Ureter (tissue), 1 donor: ENCODE measurements at places on chromosomes 2 and 18. TPM values are rescaled to one million over a fixed set of nuclear protein-coding genes. Genes with fewer than 3 reads are reported as not detected.

- peak; percentile 29 for DNase-seq
These were observed 98.1 kb upstream of the HS6ST1 start for GRCh38 chr2:128416806-128417205.

DNA sequence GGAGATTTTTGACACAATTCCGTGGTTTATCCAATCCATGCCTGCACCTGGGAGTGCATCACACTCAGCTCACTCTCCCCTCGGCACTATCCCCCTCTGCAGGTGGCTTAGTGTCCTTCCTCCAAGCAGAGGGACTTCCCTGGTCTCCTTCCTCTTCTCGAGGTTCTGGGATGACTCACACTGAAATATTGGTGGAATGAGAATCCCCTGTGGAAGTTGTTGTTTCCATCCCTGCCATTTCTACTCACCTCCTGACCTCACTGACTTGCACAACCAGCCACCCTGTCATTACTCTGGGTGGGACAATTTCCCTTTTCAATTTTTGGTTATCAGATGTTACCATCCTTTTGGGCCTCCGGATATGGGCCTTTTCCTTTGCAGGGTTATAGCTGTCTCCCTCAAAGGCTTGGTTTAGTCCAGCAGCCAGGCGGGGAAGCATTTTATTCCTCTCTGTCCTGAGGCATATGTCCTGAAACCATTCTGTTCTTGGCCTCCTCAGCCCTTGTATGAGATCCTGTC is 59.9 kb downstream of the PTPRM start:
- DNase-seq = no peak

DNA sequence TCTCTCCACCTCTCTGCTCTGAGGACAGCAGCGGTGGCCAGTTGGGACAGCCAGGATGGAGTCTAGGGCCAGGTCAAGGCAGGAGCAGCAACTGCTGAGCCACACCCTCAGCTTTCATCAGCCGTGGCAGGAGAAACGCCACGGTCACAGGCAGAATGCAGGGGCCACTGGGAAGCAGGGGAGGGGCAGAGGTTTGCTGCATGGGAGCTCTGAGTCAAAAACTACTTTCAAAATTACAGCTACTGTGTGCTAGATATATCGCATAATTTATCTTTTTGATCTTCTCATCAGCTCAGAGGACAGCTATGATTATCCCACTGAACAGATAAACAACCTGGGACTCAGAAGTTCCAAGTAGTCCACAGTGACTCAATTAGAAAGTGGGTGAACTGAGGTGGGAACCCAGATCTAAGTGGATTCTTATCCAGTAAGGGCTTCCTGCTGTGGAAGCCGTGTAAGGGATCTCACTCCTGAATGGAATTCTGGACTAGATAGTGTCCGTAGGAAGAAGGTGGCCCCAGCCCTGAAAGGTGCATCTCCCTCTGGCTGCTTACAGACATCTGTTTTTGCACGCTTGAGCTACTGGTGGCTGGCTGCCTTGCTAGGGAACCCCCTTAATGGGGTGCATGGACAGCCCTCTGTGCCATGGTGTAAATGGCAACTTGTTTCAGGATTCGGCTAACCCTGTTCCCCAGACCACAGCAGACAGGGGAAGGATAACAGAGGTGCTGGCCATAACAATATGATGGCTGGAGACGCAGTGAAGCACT is 194.6 kb upstream of the SMAD2 start:
- no peak for DNase-seq

DNA sequence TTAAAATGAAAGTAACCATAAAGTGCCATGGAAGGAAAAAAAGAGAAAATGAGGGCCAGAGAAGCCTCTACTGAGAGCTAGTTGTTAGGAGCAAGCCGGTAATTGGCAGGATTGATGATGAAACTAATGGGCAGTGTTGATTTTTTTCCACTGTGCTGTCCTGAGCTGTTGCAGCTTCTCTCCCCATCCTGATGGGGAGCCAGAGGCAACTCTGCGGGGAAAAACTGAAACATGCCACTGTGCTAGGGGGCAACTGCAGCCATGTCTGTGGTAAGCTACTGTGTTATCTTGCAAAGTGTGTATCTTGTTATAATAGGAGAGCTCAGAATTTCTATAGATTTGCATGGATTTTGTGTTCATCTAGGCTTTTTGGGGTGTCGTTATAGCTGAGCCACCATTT is 487.9 kb downstream of the STK39 start:
- no peak for DNase-seq

DNA sequence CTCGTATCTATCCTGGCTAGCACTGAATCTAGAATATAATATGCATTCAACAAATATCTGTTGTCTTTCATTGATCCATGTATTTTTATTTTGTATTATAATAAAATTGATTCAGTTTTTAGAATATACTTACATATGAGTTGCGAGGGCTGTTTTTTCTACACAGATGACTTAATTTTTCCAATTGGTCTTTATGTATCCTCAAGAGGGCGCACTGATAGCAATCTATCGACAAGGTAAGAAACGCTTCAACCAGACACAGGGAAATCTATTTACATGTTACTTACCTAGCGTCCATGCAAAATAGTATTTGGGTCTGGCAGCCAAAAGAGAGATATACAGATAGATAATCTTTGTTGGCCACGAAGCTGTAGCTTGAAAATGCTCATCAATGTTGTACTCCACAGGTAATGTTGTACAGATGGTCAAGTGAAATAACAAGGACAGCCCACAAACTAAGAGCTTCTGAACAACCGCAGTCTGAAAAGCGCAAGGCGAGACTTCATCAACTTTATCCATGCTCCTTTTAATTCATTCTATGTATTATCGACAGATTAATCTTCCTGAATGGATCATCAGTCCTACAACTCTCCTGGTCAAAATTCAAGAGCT is 35.5 kb upstream of the KIDINS220 start:
- no peak for DNase-seq

GRCh38 chr2:241151934-241152660 is 1.8 kb downstream of the PPP1R7 start:
- no peak for DNase-seq

GRCh38 chr18:1488957-1489356 is 584.3 kb downstream of the ADCYAP1 start:
- no peak for DNase-seq

GRCh38 chr2:136858656-136859055 is 93.3 kb downstream of the THSD7B start:
- DNase-seq = no peak

- no peak for DNase-seq
These were observed 59.5 kb downstream of the RABL2A start for GRCh38 chr2:113686537-113686936.

- DNase-seq = no peak
These were observed 104.5 kb downstream of the ACAA2 start for GRCh38 chr18:49708662-49709346.

DNA sequence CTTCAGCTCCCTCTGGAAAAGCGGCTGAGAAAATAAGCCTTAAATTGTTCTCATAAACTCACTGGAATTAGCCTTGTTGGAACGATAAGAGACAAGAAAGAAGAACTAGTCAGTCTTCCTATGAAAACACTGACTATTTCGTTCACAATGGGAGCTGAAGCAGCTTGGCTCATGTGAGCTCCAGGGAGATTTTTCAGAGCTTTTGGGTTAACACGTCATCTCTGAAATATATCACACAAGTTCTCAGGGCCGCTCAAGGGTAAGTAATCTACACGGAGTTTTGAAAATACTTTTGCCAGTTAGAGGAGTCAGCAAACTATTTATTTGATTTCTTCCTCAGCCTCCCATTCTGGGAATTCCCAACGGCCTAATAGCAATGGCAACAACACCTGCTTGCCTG is 316.2 kb upstream of the MGAT5 start:
- no peak for DNase-seq

- no peak for DNase-seq
These were observed 55.1 kb downstream of the ADD2 start for GRCh38 chr2:70712916-70713315.

GRCh38 chr2:41966431-41966893 is 81.4 kb upstream of the PKDCC start:
- DNase-seq = peak; percentile 85

GRCh38 chr2:151071906-151072305 is 189.8 kb downstream of the RBM43 start:
- DNase-seq = no peak

- no peak for DNase-seq
These were observed 144.3 kb downstream of the KCNE4 start for GRCh38 chr2:223196331-223196730.

DNA sequence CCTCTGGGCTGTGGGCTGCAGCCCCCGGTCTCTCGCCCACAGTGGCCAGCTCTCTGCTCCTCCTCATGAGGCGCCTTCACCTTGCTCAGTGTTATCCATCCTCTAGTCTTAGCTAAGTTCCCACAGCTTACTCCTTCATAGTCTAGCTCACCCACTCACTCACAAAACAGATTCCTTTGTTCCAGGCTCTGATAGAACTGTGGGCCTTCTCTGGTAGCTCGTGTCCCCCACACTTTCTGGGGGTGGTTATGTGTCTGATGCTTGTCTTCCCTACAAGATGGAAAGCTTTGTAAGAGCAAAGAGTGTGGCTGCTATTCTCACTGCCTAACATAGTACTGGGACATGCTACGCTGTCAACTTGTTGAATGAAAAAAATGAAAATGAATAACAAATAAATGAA is 135.8 kb downstream of the EN1 start:
- no peak for DNase-seq

DNA sequence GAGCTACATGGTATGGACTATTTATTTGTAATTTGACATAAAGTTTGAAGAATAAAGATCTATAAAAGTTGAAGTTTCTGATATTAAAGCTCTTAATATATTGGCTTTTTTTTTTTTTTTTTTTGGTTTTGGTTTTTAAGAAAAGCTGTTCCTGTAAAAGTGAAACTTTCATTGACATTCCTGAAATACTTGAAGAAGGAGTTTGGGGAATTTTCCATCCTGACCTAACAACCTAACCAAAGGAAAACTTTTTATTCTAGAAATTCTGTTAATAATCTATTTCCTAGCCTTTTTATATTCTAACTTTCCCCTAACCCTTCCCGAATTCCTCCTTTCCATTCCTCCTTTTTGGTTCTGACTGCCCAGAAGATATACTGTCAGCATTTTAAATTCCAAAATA is 83.7 kb downstream of the ACSL3 start:
- DNase-seq = no peak

DNA sequence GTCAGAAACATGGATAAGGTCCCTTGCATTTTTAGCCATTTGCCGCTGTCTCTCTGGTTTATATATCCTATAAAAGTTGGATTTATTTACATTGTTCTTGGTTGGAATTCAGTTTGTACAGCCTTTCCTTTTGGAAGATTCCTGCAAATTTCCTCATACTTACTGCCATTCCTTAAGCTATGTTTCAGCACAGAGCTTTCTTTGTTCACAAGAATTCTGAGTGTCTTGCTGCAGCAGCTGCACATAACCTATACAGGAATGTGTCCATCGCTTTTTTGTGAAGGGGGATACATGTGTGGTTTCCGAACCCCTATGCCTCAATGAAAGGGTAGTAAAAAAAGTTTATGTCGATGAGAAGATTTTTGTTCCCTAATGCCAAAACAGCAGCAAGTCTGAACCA is 48.3 kb upstream of the CCDC68 start:
- DNase-seq = no peak

DNA sequence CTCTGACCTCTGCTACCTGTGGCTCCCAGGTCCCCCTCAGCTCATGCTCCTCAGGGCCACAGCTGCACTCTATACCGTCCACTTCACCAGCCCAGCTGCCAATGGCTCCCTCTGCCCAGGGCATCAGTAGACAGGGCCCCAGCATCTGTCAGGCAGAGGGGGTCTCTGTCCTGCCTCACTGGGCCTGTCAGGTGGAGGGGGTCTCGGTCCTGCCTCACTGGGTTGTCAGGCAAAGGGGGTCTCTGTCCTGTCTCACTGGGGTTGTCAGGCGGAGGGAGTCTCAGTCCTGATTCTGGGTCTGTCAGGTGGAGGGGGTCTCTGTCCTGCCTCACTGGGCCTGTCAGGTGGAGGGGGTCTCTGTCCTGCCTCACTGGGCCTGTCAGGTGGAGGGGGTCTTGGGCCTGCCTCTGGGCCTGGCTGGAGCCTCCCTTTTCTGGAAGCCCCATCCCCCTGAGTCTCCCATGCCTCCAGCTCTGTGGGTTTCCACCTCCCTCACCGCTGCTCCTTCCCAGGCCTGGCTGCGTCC is 19.9 kb downstream of the SNORC start:
- DNase-seq = peak; percentile 40

DNA sequence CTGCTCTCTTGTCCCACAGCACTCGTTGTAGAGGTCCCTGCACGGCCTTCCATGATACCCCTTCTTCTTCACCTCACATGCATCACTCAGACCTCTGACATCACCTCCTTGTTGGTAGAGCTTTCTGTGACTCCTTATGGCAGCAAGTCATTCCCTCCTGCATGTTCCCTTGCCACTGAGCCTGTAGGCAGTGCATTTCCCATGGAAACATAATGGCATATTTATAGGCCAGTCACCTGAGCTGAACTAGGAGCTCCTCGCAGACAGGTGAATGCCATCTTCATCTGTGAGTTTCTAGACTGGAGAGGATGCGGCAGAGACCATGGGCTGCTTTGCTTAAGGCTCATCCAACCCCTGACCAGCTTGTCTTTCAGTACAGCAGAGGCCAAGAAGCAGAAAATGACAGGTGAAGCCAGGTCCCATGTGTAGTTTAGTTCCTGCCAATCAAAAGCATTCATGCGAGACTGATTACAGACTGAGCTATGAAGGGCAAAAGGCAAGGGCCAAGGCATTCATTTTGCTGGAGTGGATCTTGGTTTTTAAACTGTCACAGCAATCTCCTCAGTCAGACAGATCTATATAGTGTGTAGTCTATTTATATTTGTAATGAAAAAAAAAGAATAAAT is 59.4 kb upstream of the NEDD4L start:
- DNase-seq = no peak

DNA sequence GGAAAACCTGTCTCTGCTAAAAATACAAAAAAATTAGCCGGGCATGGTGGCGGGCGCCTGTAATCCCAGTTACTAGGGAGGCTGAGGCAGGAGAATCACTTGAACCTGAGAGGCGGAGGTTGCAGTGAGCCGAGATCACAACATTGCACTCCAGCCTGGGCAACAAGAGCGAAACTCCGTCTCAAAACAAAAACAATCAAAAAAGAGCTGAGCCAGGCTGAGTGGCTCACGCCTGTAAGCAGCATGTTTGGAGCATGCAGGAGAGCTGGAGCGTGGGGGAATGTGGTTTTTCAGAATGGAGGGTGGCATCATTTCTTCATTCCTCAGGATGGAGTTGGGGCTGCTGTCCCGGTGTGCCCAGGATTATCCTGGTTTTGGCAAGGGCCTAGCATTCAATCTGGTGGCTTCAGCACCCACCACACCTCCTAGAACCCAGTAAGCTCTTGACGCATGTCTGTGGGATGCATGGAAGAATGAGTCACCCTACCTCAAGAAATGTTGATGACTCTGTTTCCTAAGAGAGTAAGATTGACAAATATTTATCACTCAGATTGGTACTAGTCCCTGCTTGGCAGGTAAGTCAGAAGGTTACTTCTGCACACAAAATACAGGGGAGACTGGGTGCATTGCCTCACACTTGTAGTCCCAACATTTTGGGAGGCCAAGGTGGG is 90.2 kb upstream of the ODC1 start:
- no peak for DNase-seq

Gene SNED1
- 41.8 TPM for total RNA-seq

Gene CIAO1
- 79.4 TPM for total RNA-seq

Gene SLC9A2
- 21.1 TPM for total RNA-seq

Gene SEMA4F
- total RNA-seq = 9.1 TPM

Gene KCNJ13
- total RNA-seq = 0.60 TPM

Gene SERPINB7
- not detected for total RNA-seq

Gene SERPINB4
- not detected for total RNA-seq

Gene KYNU
- 18.7 TPM for total RNA-seq

Gene EMILIN1
- 65.8 TPM for total RNA-seq

Gene TEX44
- not detected for total RNA-seq

Gene TNS1
- 581 TPM for total RNA-seq

Gene KIAA2012
- not detected for total RNA-seq

Gene IL37
- not detected for total RNA-seq

Gene MZT2A
- total RNA-seq = 59.1 TPM

Gene HSPE1
- total RNA-seq = 101 TPM
